ENCODE measurements at places on chromosomes 12 and 14. TPM values are rescaled to one million over a fixed set of nuclear protein-coding genes. Genes with fewer than 3 reads are reported as not detected.

TMEM117 gene
- 5.9 TPM for polyA plus RNA-seq

KLRC4 gene
- polyA plus RNA-seq: not detected

ATF1 gene
- 13.9 TPM for polyA plus RNA-seq

KERA gene
- not detected for polyA plus RNA-seq

ANKS1B gene
- polyA plus RNA-seq: 1.7 TPM

TRPV4 gene
- 24.5 TPM for polyA plus RNA-seq

RBM23 gene
- 44.8 TPM for polyA plus RNA-seq

SYCP3 gene
- polyA plus RNA-seq: 0.54 TPM

HSPB8 gene
- polyA plus RNA-seq: 67.2 TPM

TBX5 gene
- not detected for polyA plus RNA-seq

Measured in kidney (tissue), 22 donors.